ENCODE measurements at places on chromosomes 4 and X. TPM values are rescaled to one million over a fixed set of nuclear protein-coding genes. Genes with fewer than 3 reads are reported as not detected.

DNA sequence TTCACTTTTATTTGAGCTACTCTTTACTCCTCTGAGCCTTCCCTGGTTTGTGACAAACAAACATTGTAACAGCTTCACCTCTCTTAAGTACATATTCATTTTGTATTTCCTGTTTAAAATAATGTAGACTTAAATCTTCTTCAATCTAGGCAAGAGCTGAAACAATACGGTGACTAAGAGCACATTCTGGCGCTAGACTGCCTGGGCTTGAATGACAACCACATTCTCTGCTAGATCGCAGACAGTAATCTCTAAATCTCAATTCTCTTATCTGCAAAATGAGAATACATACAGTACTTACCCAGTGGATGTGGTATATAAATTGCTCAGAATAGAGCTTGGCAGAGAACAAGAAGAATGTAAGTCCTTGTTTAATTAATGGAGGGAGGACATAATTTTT, 144.8 kb downstream of the ARAP2 start:
- no peak overlapping the region for H3K27ac ChIP-seq
- H3K4me1 ChIP-seq, result no peaks in the 10 kb centered on the region
- H3K36me3 ChIP-seq, result peaks cover 18% of the 10 kb centered on the region
- H3K27me3 ChIP-seq, result no peaks in the 10 kb centered on the region
- H3K4me3 ChIP-seq, result no peak overlapping the region
- DNase-seq, result peak; percentile 3

DNA sequence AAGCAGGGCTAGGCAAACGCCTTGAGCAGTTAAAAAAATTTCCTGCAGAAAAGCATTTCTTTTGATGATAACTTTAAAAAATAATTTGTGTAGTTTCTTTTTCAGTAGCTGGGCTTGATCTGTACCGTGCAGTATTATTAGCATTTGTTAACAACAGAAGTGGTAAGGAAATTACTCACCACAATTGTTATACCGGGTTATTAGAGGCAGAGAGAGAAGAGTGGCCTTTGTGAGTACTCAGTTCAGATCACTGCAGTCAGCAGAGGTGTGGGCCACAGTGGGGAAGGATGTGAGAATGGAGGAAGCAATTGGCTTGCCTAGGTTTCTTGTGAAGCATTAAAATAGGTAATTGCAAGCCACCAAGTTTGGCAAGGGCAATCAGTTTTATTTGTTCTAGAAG, 14.3 kb upstream of the IL21 start:
- DNase-seq, result no peak
- no peak overlapping the region for H3K27ac ChIP-seq
- H3K4me3 ChIP-seq, result no peak overlapping the region
- no peaks in the 10 kb centered on the region for H3K36me3 ChIP-seq

DNA sequence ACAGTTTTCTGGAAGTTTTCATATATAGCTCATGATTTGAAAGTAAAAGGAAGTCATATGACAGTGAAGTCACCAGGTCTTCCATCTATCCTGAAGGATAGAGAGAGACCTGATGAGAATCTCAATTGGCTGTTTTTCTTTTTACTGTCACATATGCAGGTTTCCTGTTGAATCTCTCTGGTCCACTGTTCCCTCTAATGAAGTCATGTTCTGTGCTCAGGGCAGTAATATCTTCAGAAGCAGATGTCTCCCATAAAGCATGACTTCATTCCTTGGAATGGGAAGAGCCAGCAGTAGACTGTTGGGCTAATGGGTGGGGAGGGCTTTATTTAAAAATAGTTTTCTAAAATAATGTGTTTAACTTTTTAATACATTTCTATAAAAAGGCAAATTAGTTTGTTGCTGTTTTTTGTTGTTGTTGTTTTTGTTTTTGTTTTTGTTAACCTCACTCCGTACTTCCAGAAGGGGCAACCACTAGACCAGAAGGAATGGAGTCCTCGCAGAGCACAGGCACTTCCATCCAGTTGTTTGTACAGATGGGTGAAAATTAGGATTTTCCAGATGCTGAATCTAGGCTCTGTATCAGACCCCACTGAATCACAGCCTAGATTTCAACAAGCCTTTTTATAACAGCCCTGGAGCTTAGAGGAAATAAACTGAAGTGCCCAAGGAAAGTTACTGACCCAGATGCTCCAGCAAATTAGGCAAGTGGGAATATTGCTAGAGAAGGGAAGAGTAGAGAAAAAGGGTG, 54.2 kb downstream of the AWAT2 start:
- no peaks in the 10 kb centered on the region for H3K36me3 ChIP-seq
- no peak overlapping the region for H3K27ac ChIP-seq
- H3K4me3 ChIP-seq, result no peak overlapping the region
- H3K4me1 ChIP-seq, result no peaks in the 10 kb centered on the region
- no peak for DNase-seq

DNA sequence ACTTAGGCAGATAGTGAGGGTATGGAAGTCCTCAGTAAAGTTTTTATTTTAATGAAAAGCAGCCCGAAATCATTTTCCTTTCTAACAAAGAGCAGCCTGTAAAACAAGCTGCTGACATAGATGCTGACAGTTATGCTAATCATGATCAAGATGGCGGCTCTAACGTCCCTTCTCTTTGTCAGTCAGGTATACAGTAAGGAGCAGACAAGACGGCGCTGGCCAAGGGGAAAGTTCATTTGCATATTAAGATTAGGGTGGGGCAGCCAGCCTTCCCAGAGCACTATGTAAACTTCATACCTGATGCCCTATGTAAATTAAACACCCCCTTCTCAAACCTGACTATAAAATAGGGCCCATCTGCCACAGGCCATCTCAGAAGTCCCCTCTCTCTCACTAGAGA, 76.9 kb downstream of the MAGEB10 start:
- DNase-seq, result no peak
- H3K36me3 ChIP-seq, result no peaks in the 10 kb centered on the region
- H3K27me3 ChIP-seq, result no peaks in the 10 kb centered on the region
- no peak overlapping the region for H3K27ac ChIP-seq
- no peak overlapping the region for H3K4me3 ChIP-seq
- H3K4me1 ChIP-seq, result no peaks in the 10 kb centered on the region

GRCh38 chrX:37796310-37796709, 16.5 kb downstream of the CYBB start:
- no peak overlapping the region for H3K4me3 ChIP-seq
- no peaks in the 10 kb centered on the region for H3K27me3 ChIP-seq
- H3K36me3 ChIP-seq, result no peaks in the 10 kb centered on the region

- H3K36me3 ChIP-seq, result no peaks in the 10 kb centered on the region
- H3K4me3 ChIP-seq, result no peak overlapping the region
- no peaks in the 10 kb centered on the region for H3K27me3 ChIP-seq
- no peak for DNase-seq
Observed at GRCh38 chr4:128299848-128300247, 12.2 kb upstream of the PGRMC2 start.

The TMPRSS11F gene
- total RNA-seq, result 0.09 TPM

The RADX gene
- 1.2 TPM for total RNA-seq

The TASL gene
- total RNA-seq, result 8.0 TPM

The KDR gene
- 10.2 TPM for total RNA-seq
